CD8-positive, alpha-beta memory T cell (primary cell): ENCODE measurements at places on chromosomes 3 and 15. TPM values are rescaled to one million over a fixed set of nuclear protein-coding genes. Genes with fewer than 3 reads are reported as not detected.

GRCh38 chr3:14946739-14947099 is 664 bp upstream of the NR2C2 start:
- DNase-seq: no peak

DNA sequence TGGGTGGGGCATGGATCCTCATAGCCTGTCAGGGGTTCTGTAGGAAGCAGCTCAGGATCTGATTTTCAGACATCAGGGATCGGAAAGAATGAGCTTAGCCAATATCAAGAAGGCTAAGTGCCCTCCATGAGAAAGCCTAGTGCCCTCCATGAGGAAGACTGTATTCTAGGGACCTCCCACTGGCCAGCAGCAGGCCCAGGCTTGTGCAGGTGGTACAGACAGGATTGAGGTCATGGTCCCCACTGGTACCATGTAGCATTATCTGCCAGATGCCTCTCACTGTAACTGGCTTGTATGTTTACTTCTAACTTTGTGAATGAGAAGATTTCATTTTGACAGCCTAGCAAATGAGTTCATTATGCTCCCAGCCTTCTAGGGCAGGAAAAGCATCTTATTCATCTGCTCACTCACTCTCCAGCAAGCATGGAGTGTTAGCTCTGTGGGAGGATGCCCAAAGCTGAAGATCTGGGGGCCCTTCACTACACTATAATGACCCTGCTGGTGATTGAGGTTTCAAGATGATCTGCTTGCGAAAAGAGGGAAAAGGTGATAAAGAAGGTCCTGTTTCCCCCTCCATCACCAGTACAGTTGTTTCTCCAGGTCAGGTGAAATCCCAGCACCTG is 7.5 kb downstream of the EPHB1 start:
- no peak for DNase-seq

GRCh38 chr3:141439589-141439988 is 47.2 kb upstream of the RASA2 start:
- DNase-seq: no peak

- no peak for DNase-seq
These were observed 496.1 kb downstream of the SHQ1 start for GRCh38 chr3:72352176-72352575.

CTDSPL gene
- 0.84 TPM for total RNA-seq
